ENCODE measurements at places on chromosomes 3 and 15.

- no peak for DNase-seq
Measured at GRCh38 chr15:33138000-33138399, 56.5 kb downstream of the FMN1 start.

DNA sequence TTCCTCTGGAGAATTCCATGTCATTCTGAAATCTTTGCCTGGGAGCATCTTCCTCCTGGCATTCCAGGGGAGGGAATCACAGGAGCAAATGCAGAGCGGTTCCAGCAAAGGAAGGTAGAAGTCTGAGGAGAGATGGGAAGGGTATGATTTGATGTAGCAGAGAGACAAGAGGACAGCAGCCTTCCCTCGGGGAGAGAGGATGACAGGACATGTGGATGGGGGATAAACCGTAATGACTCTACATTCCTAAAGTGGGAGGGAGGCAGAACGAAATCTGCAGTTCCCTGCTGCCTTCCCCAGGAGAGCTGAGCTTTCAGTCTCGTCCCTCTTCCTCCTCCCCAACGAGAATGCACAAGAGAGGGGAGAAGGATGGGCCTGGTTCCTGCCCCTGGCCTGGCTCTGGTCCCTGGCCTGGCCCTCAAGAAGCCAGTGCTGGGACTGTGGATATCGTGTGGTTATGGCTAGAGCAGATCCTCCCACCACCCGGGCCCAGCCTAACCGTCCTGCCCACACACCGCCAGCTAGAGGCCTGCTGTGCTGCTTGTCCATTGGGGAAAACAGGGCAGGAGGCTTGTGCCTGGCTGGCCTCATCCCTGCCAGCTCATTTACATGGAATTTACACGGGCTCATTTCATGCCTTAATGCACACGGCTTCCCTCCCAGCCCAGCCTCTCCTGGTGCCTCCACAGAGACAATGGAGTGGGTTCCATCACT, 26.6 kb downstream of the SEMA7A start:
- DNase-seq = peak; percentile 98

GRCh38 chr3:151213881-151214280, 10.9 kb upstream of the GPR171 start:
- DNase-seq = no peak

DNA sequence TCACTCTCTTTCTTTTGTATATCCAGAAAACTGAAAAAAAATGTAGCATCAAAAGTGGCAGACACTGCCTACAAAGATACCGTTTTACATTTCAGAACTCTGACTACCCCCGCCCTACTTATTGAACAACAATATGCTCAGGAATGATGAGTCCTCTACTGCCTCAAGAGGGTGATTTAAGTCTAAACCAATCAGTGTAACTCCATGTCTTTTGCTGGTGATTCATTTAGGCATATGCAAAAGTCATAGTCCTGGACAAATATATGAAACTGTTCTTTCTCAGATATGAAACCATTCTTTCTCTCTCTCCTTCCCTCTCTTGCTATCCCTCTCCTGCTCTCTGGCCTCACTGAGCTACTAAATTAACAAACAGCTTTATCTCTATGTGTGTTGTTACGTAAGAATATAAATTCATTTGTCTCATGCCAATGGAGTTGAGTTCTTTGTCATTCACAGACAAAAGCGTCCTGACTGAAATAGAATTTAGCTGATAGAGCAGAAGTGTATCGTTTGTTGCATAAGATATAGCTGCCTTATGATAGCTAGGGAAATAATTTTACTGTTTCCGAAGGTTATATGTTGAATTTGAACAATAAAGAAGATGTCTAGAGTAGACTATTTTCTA, 133.7 kb upstream of the OSTN start:
- DNase-seq = no peak

GRCh38 chr15:60975952-60976351, 253.2 kb downstream of the RORA start:
- no peak for DNase-seq

- DNase-seq = peak; percentile 99
Measured at GRCh38 chr3:15601399-15602145, at the start of the genes BTD and HACL1. BTD (plus strand) TSS chr3:15601745; CDS start chr3:15635440, 33,695 bp downstream. HACL1 (minus strand) TSS chr3:15601569; CDS start chr3:15601463, 106 bp downstream.

DNA sequence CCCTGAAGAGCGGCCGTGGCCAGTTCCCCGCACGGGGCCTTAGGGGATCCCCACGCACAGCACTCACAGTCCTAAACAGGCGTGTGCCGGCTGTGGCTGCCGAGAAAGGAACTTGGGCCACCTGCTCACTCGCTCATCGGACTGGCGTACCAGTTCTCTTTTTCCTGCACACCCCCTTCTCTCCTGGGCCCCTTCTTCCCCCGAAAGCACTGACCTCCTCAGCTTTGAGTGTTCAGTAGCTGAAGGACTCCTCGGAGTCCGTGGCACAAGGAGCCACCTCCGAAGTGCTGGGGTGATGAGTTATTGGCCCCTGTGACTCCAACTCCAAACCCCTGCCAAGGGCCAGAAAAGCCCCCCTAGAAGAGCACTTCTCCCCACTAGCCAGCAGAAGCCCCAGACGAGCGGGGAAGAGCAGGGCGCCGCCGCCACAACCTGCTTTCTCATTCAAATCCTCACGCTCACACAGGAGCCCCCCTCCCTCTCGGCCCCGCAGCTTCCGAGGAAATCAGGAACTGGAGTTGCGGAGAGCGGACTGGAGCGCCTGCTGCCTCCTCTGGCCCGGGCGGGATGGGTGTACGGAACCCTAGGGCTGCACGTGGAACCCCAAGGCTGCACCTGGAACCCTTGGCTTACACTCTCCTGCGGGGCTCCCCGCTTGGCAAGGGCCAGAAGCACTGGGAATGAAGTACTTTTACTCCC, at the start of gene PLCH1:
Gene PLCH1 (minus strand): TSS at position 446 of the 699 bp plus-strand sequence. CDS start 40,847 bp downstream, outside the sequence.
- no peak for DNase-seq

DNA sequence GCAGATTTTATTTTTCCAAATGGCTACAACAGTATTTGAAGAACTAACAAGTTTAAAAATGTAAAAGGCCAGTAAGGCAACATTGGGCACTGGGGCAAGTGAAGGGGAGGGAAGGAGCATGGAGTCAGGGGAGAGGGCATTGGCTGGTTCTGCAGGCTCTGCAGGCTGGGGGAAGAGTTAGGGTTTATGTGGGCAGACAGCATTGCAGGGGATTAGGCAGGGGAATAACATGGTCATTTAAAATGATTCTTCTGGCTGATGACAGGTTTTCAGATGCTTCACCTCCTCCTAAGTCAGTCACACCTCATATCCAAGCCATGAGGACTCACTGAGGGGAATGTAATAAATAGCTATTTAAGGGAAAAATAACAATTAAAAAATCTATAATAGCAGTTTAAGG, 52.6 kb downstream of the BTD start:
- DNase-seq = no peak

DNA sequence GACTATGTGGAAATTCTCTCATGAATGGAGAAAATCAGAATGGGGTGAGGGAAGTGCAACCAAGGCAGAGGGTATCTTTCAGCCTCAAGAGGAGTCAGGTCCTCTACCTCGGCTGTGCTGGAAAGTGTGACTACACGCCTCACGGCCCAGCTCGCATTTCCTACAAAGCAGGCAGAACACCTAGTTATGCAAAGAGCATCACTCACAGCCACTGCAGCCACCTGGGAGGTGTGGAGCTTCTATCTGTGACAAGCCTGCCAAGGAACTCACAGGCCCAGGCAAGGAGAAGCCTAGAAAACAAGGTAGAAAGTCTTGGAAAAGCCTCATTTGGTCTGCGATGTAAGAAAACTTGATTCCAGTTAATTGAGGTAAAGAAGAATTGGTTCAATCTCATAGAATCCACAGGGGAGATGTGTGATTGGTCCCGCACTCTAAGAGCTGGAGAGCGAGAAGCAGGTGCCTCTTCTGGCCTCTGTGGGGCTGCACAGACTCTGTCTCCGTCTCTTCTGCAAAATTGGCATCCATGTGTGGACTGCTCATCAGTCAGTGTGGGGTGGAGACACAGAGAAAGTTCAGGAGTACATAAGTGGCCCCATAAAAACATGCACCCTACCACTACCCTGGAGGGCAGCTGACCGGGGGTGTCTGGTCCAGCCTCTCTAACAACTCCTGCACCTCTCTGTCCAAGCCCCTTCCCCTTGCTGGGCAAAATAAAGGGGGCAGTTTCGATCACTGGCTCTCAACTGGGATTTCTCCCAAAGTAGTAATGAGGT, 76.8 kb downstream of the TAMM41 start:
- DNase-seq = no peak

DNA sequence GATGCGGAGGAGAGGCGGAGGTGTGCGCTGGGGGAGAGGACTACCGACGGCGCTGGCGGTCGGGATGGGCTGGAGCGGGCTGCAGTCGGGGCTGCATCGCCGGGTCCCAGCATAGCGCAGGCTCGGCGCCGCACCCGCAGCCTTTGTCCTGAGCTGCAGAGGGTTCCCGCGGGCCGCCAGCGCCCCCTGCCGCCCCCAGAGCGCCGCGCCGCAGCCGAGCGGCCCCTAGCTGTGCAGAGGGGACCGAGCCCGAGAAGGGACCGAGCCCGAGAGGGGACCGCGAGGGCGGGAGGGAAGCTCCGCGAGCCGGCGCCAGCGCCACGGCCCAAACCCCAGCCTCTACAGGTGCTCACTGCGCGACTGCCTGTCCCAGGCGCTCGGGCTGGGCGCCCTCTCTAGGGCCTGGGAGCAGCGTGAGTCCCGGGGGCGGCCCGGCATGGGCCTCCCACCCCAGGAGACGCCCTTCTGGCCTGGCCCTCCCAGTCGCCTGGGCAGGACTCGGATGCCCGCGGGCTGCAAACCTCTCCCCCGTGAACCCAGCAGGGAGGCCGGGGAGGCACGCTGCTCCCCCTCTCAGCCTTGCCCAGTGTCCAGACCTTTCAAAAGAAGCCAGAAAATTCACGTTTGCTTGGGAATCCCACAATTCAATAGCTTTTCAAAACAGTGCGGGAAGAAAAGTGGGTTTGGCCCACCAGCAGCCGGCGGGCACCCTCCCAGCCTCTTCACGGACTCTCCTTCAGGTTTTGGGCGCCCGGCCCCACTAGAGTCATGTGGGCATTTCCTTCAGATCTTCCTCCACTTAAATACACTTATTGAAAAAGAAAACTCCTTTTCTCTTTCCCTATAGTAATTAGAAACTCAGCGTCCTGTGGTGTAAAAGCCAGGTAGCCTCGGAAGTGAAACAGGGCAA, 134.7 kb downstream of the TPRA1 start:
- no peak for DNase-seq

GRCh38 chr15:64438653-64439447, 21.5 kb upstream of the ZNF609 start:
- DNase-seq = no peak

DNA sequence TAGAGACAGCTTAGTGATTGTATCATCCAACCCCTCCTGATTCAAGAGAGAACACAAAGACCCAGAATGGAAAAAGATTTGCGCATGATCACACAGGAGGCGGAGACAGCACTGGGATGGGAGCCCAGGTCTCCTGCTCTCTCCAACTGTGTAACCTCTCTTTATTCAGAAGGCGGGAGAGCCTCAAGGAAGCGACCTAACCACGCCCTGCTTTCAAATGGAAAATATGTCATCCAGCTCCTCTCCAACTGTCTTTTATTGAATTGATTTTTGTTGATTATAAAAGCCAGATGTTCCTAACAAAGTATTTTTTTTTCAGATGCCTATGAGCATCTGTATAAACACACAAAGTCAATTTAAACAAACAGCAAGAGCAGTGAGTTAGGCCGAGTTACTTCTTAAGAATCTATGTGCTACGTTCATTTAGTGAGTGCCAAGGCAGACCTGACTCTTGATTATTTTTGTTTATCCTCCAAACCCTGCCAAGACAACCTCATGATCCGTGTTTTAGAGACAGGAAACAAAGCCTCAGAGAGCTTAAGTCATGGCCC, 74.5 kb downstream of the BFSP2 start:
- no peak for DNase-seq

GRCh38 chr15:76674883-76675282, 230.3 kb downstream of the SCAPER start:
- no peak for DNase-seq

- DNase-seq = no peak
Measured at GRCh38 chr15:83653639-83654378, at the start of gene ADAMTSL3. ADAMTSL3 (plus strand) TSS chr15:83654123; CDS start chr15:83655762, 1,639 bp downstream.

DNA sequence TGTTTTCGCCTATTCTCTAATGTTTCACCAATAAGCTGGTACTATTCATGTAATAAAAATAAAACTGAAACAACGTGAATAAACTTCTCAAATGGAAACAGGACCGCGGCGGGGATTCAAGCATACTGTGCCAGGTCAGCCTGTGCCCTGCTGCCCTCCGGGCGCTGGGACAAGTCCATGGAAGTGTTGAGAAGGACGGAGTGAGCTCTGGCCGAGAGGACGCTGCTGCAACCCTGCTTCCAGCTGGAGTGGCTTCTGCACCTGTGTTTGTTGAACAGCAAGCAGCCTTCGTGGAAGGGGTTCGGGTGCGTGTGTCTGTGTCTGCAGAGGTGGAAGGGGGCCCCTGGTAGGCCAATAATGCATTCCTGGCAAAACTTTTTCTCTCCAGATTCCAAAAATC, 50.0 kb upstream of the PCSK6 start:
- DNase-seq = no peak

- no peak for DNase-seq
Measured at GRCh38 chr3:13584901-13585300, 36.0 kb downstream of the FBLN2 start.

- no peak for DNase-seq
Measured at GRCh38 chr3:70800951-70801350, 488.5 kb upstream of the MDFIC2 start.

DNA sequence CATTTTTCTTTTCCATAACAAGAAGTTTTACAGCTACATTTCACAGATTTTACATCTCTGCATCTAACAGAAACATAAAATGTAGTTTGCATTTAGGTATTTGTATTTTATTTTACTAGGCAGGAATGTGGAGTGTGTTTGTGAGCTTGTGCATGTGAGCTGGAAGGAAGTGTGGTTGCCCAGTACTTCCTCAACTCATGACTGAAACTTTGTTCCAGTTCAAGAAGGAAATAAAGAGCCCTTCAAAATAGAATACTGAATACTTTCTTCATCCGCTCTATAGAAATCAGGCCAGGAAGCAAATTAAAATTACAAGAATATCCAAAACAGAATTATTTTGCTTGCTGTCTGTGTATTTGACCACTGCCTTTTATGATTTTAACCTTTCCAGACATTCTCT, 81.3 kb downstream of the CHL1 start:
- no peak for DNase-seq

GRCh38 chr3:117433427-117433826, 723.8 kb downstream of the TUSC7 start:
- no peak for DNase-seq

GRCh38 chr3:111238885-111239284, 167.3 kb downstream of the NECTIN3 start:
- no peak for DNase-seq

DNA sequence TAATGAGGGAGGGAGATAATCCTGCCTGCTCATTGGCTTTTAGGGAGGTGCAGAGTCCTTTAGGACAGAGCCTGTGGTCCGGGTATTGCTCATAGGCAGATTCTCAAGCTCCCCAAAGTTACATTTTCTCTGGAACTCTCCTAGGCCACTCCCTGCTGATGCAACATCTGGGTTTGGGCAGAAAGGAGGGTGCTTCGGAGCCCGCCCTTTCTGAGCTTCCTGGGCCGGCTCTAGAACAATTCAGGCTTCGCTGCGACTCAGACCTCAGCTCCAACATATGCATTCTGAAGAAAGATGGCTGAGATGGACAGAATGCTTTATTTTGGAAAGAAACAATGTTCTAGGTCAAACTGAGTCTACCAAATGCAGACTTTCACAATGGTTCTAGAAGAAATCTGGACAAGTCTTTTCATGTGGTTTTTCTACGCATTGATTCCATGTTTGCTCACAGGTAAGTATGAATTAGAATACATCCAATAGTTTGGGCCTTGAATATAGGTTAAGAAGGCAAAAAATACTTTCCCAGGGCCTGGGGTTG, at the start of gene IL20RB:
Gene IL20RB (plus strand): TSS at position 233 of the 538 bp plus-strand sequence. CDS start 131 bp downstream, at position 364.
- DNase-seq = no peak

GRCh38 chr3:85709346-85709892, 750.6 kb downstream of the CADM2 start:
- DNase-seq = no peak

Measured in HS-27A (cell line).